Activated T-cell treated with anti-CD3 and anti-CD28 coated beads, Interleukin-2, amount 50 U/mL, for 24 hours (primary cell): ENCODE measurements at places on chromosomes 1 and 21.

DNA sequence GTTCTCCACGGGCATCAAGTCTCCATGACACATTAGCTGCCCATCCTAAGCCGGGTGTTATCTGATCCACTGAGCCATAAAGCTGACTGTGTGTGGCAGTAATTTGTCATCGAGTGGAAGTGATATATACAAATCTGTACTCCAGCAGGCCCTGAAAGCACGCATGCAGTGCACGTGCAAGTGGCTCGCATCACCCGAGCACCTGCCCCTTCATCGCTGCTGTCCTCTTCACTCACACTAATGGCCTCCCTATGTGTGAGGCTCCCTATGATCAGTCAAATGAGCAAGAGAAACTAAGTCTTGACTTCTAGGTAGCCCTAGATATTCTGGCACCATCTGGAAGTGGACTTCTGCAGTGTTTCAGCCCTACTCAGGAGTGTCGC, 248.6 kb downstream of the MATN1 start:
- H3K4me1 ChIP-seq = no peaks in the 10 kb centered on the region
- H3K36me3 ChIP-seq = no peaks in the 10 kb centered on the region
- H3K27ac ChIP-seq = no peak overlapping the region
- peaks cover 2% of the 10 kb centered on the region for H3K27me3 ChIP-seq

GRCh38 chr21:44505673-44506278, 34.2 kb downstream of the KRTAP10-1 start:
- H3K27me3 ChIP-seq = no peaks in the 10 kb centered on the region
- peaks cover under 1% of the 10 kb centered on the region for H3K4me1 ChIP-seq
- no peaks in the 10 kb centered on the region for H3K36me3 ChIP-seq
- no peak overlapping the region for H3K27ac ChIP-seq

- H3K36me3 ChIP-seq = no peaks in the 10 kb centered on the region
- H3K4me1 ChIP-seq = no peaks in the 10 kb centered on the region
- DNase-seq = no peak
- H3K27ac ChIP-seq = no peak overlapping the region
Measured at GRCh38 chr21:45041351-45041805, 33.0 kb upstream of the ADARB1 start.

GRCh38 chr1:184188037-184188436, 136.5 kb downstream of the TSEN15 start:
- H3K4me3 ChIP-seq = no peak overlapping the region
- no peaks in the 10 kb centered on the region for H3K4me1 ChIP-seq
- H3K27me3 ChIP-seq = peaks cover 32% of the 10 kb centered on the region
- no peaks in the 10 kb centered on the region for H3K36me3 ChIP-seq
- H3K27ac ChIP-seq = no peak overlapping the region

GRCh38 chr1:85058311-85058710, 10.0 kb upstream of the MCOLN3 start:
- no peak overlapping the region for H3K4me3 ChIP-seq
- peaks cover 13% of the 10 kb centered on the region for H3K4me1 ChIP-seq
- H3K27ac ChIP-seq = no peak overlapping the region
- peaks cover 26% of the 10 kb centered on the region for H3K27me3 ChIP-seq

DNA sequence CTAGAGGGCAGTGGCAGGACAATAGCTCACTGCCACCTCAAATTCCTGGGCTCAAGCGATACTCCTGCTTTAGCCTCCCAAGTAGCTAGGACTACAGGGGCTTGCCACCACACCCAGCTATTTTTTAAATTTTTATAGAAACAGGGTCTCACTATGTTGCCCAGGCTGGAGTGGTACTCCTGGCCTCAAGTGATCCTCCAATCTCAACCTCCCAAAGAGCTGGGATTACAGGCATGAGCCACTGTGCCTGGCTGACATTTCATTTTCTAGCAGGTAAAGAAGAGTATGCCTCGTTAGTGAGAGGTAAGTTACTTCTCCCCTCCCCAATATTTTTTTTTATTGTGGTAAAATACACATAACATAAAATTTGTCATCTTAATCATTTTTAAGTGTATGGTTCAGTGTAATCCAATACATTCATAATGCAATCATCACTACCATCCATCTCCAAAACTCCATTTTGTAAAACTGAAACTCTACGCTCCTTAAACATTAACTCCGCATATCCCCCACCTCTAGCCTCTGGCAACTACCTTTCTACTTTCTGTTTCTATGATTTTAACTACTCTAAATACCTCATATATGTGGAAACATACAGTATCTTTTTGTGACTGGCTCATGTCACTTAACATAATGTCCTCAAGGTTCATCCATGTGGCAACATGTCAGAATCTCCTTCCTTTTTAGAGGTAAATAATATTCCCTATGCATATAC, 22.4 kb downstream of the ZZZ3 start:
- no peak for DNase-seq
- H3K27me3 ChIP-seq = no peaks in the 10 kb centered on the region
- no peak overlapping the region for H3K4me3 ChIP-seq
- peaks cover 56% of the 10 kb centered on the region for H3K4me1 ChIP-seq

- no peak overlapping the region for H3K4me3 ChIP-seq
- DNase-seq = no peak
- H3K27me3 ChIP-seq = no peaks in the 10 kb centered on the region
- no peak overlapping the region for H3K27ac ChIP-seq
Measured at GRCh38 chr1:20974069-20974468, 187.0 kb upstream of the HP1BP3 start.

- no peak for DNase-seq
- H3K27me3 ChIP-seq = no peaks in the 10 kb centered on the region
- no peak overlapping the region for H3K4me3 ChIP-seq
- H3K36me3 ChIP-seq = peaks cover 8% of the 10 kb centered on the region
Measured at GRCh38 chr1:51621161-51621560, 4.3 kb downstream of the OSBPL9 start.
